A549 treated with Mapracorat at 1 μM for 4 hours (cell line): ENCODE measurements at places on chromosomes 2 and 18. TPM values are rescaled to one million over a fixed set of nuclear protein-coding genes. Genes with fewer than 3 reads are reported as not detected.

GAREM2 gene
- 5.6 to 10.1 TPM (median 6.8 TPM) in 5 replicates for total RNA-seq

CERKL gene
- total RNA-seq = 0.15 to 0.43 TPM (median 0.29 TPM) in 5 replicates

IL36G gene
- not detected in 5 replicates for total RNA-seq

PRKAG3 gene
- total RNA-seq = not detected in 5 replicates

EGR4 gene
- 0.20 to 0.34 TPM (median 0.28 TPM) in 5 replicates for total RNA-seq

RPRM gene
- 0.12 TPM in 1 of 5 replicates, not detected in the others for total RNA-seq

MROH2A gene
- total RNA-seq = 0.12 to 0.26 TPM (median 0.18 TPM) in 4 of 5 replicates, not detected in the other

DNAJC5G gene
- total RNA-seq = not detected in 5 replicates

PARD6G gene
- 1.2 to 3.8 TPM (median 2.6 TPM) in 5 replicates for total RNA-seq
